ENCODE measurements at places on chromosomes 16 and 17. TPM values are rescaled to one million over a fixed set of nuclear protein-coding genes. Genes with fewer than 3 reads are reported as not detected.

GRCh38 chr16:59180083-59180476, 446.0 kb upstream of the GOT2 start:
- H3K27me3 ChIP-seq = no peaks in the 10 kb centered on the region
- no peak overlapping the region for H3K27ac ChIP-seq
- no peaks in the 10 kb centered on the region for H3K36me3 ChIP-seq
- no peak overlapping the region for H3K4me3 ChIP-seq
- H3K4me1 ChIP-seq = no peaks in the 10 kb centered on the region

- no peak overlapping the region for H3K4me3 ChIP-seq
- no peaks in the 10 kb centered on the region for H3K27me3 ChIP-seq
- no peaks in the 10 kb centered on the region for H3K36me3 ChIP-seq
Observed at GRCh38 chr16:14364386-14365199, 265.5 kb downstream of the PARN start.

The ZNF232 gene
- 25.5 TPM for total RNA-seq

The MAPK7 gene
- total RNA-seq = 20.7 TPM

The APOH gene
- total RNA-seq = not detected
